ENCODE measurements at places on chromosomes 3 and 15. TPM values are rescaled to one million over a fixed set of nuclear protein-coding genes. Genes with fewer than 3 reads are reported as not detected.

NUSAP1 gene
- 176 TPM for total RNA-seq

SLC25A36 gene
- total RNA-seq = 37.9 TPM

CDCP1 gene
- total RNA-seq = 2.1 TPM

VEPH1 gene
- total RNA-seq = not detected

MYRIP gene
- total RNA-seq = not detected

RETNLB gene
- not detected for total RNA-seq

CACNA2D3 gene
- not detected for total RNA-seq

DRD3 gene
- not detected for total RNA-seq

SLC24A5 gene
- total RNA-seq = not detected

TMEM108 gene
- not detected for total RNA-seq

PLCB2 gene
- 178 TPM for total RNA-seq

CISH gene
- total RNA-seq = 481 TPM

SERINC4 gene
- total RNA-seq = 0.17 TPM

SLC41A3 gene
- total RNA-seq = 18.4 TPM

CGNL1 gene
- total RNA-seq = not detected

CACNA2D2 gene
- 1.7 TPM for total RNA-seq

GRM7 gene
- total RNA-seq = not detected

RTP4 gene
- 21.6 TPM for total RNA-seq

ETFA gene
- 97.8 TPM for total RNA-seq

NR2E3 gene
- not detected for total RNA-seq

VGLL3 gene
- not detected for total RNA-seq
